ENCODE measurements at places on chromosomes 2 and 18. TPM values are rescaled to one million over a fixed set of nuclear protein-coding genes. Genes with fewer than 3 reads are reported as not detected.

DNA sequence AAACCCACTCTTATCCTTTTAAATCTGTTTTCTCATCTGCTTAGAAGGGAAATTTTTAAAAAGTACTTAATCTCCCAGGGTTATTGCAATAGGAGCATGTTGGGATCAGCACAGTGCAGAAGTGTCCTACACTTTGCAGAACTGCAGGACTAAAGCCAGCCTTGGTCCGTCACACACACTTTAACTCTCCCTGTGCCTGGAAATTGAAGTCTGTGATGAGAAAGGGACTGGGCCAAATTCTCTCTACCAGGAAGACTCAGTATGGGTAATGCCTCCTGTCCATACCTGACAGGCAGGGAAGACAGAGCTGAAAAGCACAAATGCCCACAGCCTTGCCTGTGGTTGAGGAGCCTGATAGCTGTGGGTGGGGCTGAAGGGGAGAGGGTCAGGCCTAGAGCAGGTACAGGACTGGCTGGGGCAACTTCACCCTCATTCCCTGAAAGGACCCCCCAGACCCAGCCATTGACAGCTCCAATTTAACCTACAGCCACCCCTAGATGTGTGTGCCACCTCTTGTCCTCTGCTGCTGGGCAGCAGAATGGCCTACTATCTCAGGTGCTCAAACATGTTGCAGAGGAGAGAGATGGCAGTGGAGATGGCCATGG is 377.2 kb upstream of the KLHL29 start:
- H3K36me3 ChIP-seq: no peaks in the 10 kb centered on the region
- DNase-seq: no peak
- no peaks in the 10 kb centered on the region for H3K27me3 ChIP-seq
- no peak overlapping the region for H3K27ac ChIP-seq
- no peaks in the 10 kb centered on the region for H3K4me1 ChIP-seq

DNA sequence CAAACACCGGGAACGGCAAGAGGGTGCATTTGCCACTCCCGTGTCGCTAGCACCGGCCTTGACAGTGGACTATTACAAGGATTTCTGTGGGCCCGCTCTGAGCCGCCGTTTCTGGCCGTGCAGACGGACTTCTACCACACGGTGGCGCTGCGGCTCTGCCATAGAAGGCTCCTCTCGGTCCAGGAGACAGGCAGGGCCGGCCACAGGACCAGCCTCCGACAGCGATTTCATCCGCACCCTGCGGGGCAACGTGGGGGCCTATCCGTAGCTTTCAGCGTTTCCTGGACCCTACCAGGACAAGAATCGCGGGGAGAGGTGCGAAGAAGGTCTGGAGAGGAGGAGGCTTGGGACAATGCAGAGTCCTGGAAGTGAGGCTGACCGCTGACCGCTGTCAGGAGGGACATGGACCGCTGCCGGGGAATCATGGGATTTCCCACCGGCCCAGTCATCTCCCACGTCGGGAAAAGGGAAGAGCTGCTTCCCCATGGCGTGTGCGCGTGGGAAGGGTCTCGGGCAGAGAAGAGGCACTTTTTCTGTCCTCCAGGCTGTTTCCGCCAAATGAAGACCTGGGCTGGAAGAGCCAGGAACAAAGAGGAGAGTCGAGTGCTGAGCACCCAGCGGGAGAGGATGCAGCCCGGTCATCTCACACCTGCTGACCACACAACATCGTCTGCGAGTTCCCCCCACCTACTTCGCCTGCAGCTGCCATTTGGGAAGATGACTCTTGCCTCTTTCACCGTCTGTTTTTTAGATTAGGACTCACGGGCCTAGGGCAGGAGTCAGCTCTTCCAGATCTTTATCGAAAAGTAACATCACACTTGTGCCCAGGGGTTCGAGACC is 35.5 kb upstream of the HAAO start:
- H3K36me3 ChIP-seq: no peaks in the 10 kb centered on the region
- H3K27me3 ChIP-seq: peaks cover 1% of the 10 kb centered on the region
- peaks cover 10% of the 10 kb centered on the region for H3K4me1 ChIP-seq
- H3K4me3 ChIP-seq: peak overlapping the region; percentile 8
- DNase-seq: peak; percentile 83

DNA sequence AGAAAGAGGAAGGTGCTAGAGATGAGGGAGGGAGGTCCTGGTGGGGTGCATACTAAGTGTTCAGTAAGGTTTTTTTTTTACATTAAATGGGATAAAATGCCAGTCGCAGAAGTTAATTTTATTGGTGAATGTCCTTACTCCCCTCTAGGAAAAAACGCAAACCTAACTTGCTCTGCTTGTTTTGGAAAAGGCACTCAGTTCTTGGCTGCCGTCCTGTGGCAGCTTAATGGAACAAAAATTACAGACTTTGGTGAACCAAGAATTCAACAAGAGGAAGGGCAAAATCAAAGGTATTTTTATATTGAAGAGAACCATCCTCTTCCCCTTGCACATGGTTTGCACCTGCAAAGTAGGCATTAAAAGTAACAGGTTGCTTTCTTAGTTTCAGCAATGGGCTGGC is 12.7 kb upstream of the IL18R1 start:
- peaks cover 9% of the 10 kb centered on the region for H3K27me3 ChIP-seq
- H3K27ac ChIP-seq: no peak overlapping the region
- DNase-seq: no peak
- no peaks in the 10 kb centered on the region for H3K36me3 ChIP-seq
- no peak overlapping the region for H3K4me3 ChIP-seq

DNA sequence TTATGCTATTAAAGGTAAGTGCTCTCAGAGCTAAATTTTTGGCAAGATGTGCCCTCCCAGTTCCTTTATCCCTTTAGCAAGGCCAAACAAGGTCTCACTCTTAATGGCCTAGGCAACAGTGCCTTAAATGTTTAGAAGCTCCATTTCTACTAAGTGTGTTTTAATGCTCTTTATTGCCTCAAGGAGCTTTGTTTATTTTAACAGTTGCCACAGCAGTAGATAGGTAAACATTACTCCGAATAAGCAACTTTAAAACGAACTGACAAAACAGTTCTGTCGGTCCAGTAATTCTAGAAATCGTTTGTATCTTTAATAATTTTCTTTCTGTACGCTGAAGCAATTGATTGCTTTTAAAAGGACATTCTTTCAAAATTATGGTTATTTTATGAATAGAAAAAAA is 74.5 kb downstream of the PIEZO2 start:
- no peak overlapping the region for H3K4me3 ChIP-seq
- no peaks in the 10 kb centered on the region for H3K27me3 ChIP-seq
- no peak overlapping the region for H3K27ac ChIP-seq
- no peak for DNase-seq
- H3K36me3 ChIP-seq: no peaks in the 10 kb centered on the region
- H3K4me1 ChIP-seq: no peaks in the 10 kb centered on the region

DNA sequence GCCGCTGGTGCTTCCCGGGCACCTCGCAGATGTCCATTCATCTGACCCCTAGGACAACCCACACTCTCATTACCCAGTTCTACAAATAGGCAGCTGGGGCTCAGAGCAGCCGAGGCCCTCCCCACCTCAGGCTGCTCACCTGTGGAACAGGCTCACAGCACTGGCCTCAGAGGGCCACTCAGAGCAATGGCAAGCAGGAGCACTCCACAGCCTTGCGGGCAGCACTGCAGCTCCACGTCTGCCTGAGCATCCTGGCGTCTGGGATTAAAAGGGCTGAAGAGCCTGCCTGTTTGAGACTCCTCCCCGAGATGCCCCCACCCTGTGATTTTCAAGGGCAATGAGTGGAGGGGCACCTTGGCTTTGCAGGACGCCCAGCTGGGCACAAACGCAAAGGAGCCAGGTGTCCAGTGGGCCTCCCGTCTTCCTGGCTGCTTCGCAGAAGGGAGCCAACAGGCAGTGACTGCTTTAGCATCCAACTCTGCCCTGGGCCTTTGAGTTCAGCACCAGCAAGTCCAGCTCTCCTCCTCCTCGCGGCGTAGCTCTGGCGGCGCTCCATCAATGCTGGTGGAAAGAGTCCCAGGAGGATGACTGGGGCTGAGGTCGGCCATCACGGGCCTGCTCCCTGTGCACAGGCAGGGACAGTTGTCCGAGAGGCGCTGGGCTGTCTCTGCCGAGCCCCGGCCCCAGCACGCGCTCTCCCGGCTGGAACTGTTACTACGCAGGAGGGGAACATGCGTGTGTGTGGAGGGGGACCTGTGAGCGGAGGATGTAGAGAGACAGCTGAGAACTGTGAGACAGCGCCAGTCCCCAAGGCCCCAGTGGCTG is 297.2 kb downstream of the NDUFA10 start:
- no peak overlapping the region for H3K4me3 ChIP-seq
- H3K27me3 ChIP-seq: no peaks in the 10 kb centered on the region
- no peaks in the 10 kb centered on the region for H3K36me3 ChIP-seq
- DNase-seq: no peak
- H3K4me1 ChIP-seq: no peaks in the 10 kb centered on the region

GRCh38 chr2:160044728-160045127 is 17.7 kb downstream of the PLA2R1 start:
- H3K36me3 ChIP-seq: no peaks in the 10 kb centered on the region
- H3K4me3 ChIP-seq: no peak overlapping the region
- no peaks in the 10 kb centered on the region for H3K4me1 ChIP-seq
- no peak overlapping the region for H3K27ac ChIP-seq
- no peak for DNase-seq

DNA sequence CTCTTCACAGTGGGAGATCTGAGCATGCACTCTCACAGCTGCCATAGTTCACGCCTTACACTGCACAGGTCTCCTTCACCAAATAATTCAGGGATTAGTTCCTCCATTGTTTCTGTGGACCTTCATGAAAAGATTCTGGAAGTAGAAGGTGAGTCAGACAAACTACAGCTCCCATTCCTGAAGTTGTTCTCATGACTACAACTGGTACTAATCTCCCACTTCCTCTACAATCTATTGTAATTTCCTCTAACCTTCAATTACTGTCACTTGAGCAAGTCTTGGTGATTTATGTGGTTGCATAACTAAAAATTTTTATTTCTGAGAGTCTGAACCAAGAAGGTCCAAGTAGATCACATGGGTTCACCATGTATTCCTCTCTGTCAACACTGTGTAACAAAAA is 128.7 kb downstream of the XIRP2 start:
- no peaks in the 10 kb centered on the region for H3K27me3 ChIP-seq
- H3K4me3 ChIP-seq: no peak overlapping the region
- H3K36me3 ChIP-seq: no peaks in the 10 kb centered on the region
- no peak for DNase-seq

DNA sequence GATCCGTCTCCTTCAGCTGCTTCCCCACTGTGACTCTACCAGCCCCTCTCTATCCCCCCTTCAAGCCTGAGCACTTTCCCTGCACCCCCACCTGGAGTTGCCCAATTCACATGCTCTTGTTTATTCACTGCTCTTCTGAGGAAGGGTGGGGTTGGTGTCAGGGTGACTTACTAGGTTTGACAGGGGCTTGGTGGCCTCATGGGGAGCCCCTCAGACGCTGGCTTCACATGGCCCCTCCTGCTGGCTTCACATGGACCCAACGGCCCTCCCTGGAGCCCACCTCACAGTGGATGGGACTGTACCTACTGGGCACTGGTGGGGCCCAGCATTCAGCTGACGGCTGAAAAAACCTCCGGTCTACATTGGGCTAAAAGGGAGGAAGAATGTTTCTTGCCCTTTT is 16.7 kb upstream of the MRPL33 start:
- H3K4me3 ChIP-seq: no peak overlapping the region
- no peak for DNase-seq
- H3K27me3 ChIP-seq: no peaks in the 10 kb centered on the region
- peaks cover 3% of the 10 kb centered on the region for H3K4me1 ChIP-seq
- H3K27ac ChIP-seq: no peak overlapping the region

- H3K4me1 ChIP-seq: peaks cover 5% of the 10 kb centered on the region
- H3K27me3 ChIP-seq: no peaks in the 10 kb centered on the region
- DNase-seq: peak; percentile 28
Observed at GRCh38 chr2:223548194-223548593, 54.0 kb downstream of the SCG2 start.

GRCh38 chr2:129347486-129348217 is 631.8 kb upstream of the RAB6C start:
- no peaks in the 10 kb centered on the region for H3K4me1 ChIP-seq
- DNase-seq: no peak
- no peaks in the 10 kb centered on the region for H3K27me3 ChIP-seq
- no peak overlapping the region for H3K4me3 ChIP-seq
- H3K36me3 ChIP-seq: no peaks in the 10 kb centered on the region
- H3K27ac ChIP-seq: no peak overlapping the region

DNA sequence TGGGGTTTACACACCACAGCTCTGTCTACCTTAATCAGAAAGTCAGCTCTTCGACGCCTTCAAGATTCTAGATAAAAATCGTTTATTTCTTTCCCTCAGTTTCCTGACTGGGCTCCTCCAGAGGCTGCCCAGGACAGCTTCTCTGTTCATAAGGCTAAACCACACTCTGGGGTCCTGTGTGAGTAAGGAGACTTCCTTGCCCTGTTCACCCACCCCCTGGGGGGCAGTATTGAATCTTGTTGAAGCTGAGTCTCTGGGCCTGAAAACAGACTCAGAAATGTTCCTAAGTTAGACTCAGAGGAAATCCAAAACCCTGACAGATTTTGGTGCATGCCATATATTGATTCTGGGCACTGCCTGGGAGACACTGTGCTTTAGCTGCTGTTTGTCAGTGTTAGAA is 43.0 kb downstream of the G6PC2 start:
- DNase-seq: no peak
- no peaks in the 10 kb centered on the region for H3K4me1 ChIP-seq
- H3K27ac ChIP-seq: no peak overlapping the region
- no peaks in the 10 kb centered on the region for H3K27me3 ChIP-seq

DNA sequence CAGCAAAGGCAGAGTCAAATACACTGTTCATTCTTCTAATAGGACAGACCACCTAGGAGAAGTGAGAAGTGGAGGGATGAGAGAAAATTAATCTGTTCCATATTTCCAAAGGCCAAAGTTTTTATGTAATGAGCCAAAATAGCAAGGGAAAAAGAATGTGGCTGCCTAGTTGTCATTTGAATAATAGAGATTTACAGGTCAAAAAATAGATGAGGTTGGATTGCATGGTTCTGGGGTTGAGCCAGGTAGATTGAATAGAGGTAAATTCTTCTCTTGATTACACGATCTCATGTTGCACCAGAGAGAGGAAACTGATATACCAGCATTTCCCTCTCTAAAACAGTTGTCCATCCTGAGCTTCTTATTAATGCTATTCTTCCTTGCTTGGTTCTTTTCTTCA is 325.8 kb downstream of the CCDC178 start:
- no peaks in the 10 kb centered on the region for H3K4me1 ChIP-seq
- H3K27ac ChIP-seq: no peak overlapping the region
- no peaks in the 10 kb centered on the region for H3K36me3 ChIP-seq
- no peak for DNase-seq

PAX3 gene
- not detected for total RNA-seq

LYG1 gene
- total RNA-seq: 0.50 TPM

NEU4 gene
- not detected for total RNA-seq

SLC20A1 gene
- total RNA-seq: 61.3 TPM

ZC3H6 gene
- total RNA-seq: 6.6 TPM

C2orf80 gene
- total RNA-seq: not detected

All from fibroblast of lung (primary cell).